ENCODE measurements at places on chromosomes 5 and 9. TPM values are rescaled to one million over a fixed set of nuclear protein-coding genes. Genes with fewer than 3 reads are reported as not detected.
A peak's percentile ranks its signal among the peaks of the same experiment; 100 is the strongest.

DNA sequence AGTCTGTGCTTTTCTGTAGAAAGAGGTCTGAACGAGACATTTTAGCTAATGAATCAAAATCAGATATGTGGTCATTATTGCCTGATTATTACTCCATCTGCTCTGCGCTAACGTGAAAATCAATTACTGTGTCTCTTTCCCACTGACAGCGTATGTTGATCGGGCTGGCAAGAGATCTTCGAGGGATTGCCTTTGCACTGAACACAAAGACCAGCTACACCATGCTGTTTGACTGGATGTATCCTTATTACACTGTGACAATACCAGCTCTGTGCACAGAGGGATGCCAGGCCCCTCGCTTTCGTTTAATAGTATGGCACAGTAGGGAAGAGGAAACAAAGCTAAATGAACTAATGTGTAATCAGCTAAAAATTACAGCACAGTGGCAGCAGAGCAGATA lies 103.7 kb upstream of the TLX3 start:
- DNase-seq: no peak

- DNase-seq: no peak
Observed at GRCh38 chr5:91103353-91104061, 279.6 kb downstream of the ARRDC3 start.

- DNase-seq: no peak
Observed at GRCh38 chr5:61468483-61468865, 136.4 kb downstream of the ZSWIM6 start.

GRCh38 chr9:77764894-77765780 lies 117.0 kb upstream of the GNA14 start:
- peak; percentile 11 for DNase-seq

DNA sequence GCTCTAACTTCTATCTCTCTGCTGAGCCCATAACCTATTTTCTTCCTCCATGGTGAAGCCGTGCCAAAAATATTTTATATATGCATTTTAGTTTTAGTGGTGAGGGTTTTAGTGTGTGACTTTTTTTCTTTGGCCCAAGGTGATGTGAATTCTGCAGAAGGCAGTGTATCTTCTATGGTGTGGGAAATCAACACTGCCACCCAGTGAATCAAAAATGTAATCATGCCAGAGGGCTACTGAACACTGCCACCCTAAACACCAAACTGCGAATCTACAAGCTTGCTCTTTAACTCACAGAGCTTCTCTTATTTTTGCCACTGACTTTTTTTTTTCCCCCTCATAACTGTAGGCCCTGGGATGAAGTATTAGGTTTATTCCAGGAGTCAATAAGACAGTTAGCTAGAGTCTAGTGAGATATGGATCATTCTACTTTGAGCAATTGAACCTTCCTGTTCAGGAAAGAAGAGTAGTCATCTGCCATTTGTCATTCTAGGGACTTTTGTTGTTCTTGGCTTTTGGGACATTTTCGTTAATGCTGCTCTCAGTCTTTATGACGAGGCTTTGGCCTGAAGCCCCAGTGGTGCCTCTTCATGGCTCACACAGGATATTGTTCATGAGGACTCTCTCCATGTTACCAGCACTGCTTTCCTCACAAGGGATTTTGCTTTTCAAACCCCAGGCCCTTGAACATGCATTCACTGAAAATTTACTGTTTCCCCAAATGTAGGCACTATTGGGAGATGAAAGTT lies 53.1 kb downstream of the C7 start:
- no peak for DNase-seq

- no peak for DNase-seq
Observed at GRCh38 chr5:82586181-82586580, 308.0 kb upstream of the RPS23 start.

- no peak for DNase-seq
Observed at GRCh38 chr5:53418409-53418808, 62.0 kb upstream of the FST start.

GRCh38 chr5:104859437-104859836 lies 1296.8 kb upstream of the NUDT12 start:
- no peak for DNase-seq

DNA sequence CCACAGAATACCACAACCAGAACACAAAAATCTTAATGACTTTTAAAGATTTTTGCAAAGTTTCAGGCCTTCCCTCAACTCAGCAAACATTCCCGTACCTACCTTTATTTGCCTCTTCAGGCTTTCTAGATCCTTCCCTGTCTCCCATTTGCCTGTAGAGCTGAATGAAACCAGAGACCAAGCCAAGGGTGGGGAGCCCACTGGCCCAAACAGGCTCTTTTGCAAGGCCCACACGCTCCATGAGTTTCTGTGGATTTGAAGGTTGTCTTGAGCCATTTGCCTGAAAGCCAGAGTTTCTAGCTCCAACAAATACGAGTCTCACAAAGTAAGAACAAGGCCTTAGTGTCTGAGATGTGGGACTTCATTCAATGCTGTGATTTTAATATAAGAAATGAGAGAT lies 107.8 kb downstream of the GAS1 start:
- DNase-seq: no peak

DNA sequence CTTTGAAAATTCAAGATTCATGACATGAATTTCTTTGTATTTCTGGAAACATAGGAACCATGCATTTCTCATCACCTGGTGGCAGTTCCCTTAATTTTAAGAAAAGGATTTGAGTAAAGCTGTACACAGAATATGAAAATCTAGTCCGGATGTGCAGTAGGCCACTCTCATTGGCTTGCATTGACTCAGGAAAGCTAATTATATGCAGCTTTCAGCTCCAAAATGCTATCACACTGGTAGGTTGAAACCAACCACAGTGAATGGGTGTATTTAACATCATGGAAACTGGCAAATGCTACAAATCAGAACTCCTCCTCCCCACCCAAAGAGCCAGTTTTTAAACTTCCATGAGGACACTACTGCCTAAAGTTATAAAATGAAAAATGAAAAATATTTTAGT lies 161.6 kb upstream of the FBXL17 start:
- no peak for DNase-seq

- no peak for DNase-seq
Observed at GRCh38 chr5:178674334-178674733, 47.5 kb upstream of the CLK4 start.

The RANBP17 gene
- 6.9 TPM for total RNA-seq

The KCNMB1 gene
- 0.35 TPM for total RNA-seq

The PRRX2 gene
- total RNA-seq: not detected

The ESM1 gene
- total RNA-seq: 764 TPM

The CSNK1A1 gene
- total RNA-seq: 486 TPM

The GRK6 gene
- 28.3 TPM for total RNA-seq

The ZFP2 gene
- 0.26 TPM for total RNA-seq

The EGFLAM gene
- 0.59 TPM for total RNA-seq

The ANKDD1B gene
- total RNA-seq: 0.20 TPM

The RPL7A gene
- total RNA-seq: 2,883 TPM

The OCLN gene
- total RNA-seq: 36.5 TPM

The OTP gene
- not detected for total RNA-seq

The SHC3 gene
- total RNA-seq: 6.3 TPM

The HTR4 gene
- total RNA-seq: not detected

The FBN2 gene
- total RNA-seq: 73.7 TPM

The PIP5KL1 gene
- total RNA-seq: 0.21 TPM

The OR1Q1 gene
- total RNA-seq: not detected
